Tibial artery (tissue), 4 donors: ENCODE measurements at places on chromosomes 3 and 15.
A peak's percentile ranks its signal among the peaks of the same experiment; 100 is the strongest.

GRCh38 chr3:134361162-134361835 lies 12.9 kb downstream of the AMOTL2 start:
- DNase-seq, result no peak

GRCh38 chr3:78621061-78621716 lies 1146.6 kb downstream of the ROBO1 start:
- no peak for DNase-seq

DNA sequence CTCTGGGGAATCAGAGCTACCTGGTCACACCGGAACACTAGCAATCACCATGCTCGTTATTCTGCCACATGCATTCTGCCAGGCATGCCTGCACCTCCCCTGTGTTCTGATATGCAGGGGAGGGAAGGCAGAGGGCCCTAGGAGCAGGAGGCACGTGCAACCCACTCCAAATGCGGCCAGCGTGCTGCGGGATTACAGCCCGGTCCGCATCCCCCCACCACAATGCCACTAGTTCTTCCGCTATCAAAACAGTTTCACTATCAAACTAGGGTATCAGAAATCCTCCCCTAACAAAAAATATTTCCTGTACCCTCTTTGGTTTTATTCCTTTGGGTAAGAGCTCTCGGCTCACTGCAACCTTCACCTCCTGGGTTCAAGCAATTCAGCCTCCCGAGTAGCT lies 223.2 kb upstream of the IGF1R start:
- DNase-seq, result no peak

- no peak for DNase-seq
Observed at GRCh38 chr15:49232236-49232806, 62.3 kb downstream of the GALK2 start.

GRCh38 chr15:70083418-70083817 lies 14.3 kb downstream of the TLE3 start:
- no peak for DNase-seq

DNA sequence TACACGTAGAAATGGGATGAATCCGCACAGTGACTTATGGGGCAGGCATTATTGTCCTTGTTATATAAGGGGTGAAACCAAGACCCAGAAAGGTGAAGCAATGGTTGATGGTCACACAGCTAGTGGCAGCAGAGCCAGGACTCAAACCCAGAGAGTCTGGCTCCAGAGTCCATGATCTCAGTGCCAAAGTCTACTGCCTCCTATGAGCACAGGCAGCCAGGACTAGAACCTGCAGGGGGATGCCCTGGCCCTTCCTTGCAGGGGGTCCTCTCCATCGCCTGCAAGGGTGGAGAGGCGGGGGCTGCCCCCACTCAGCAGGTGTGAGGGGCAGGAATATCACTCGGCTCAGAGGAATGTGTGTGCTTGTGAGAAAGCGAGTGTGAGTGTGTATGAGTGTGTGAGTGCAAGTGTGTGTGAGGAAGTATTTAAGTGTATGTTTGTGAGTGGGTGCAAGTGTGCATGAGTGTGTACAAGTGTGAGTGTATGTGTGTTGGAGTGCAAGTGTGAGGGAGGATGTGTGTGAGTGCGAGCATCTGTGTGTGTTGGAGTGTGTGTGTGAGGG lies 44.7 kb downstream of the UMPS start:
- no peak for DNase-seq

- no peak for DNase-seq
Observed at GRCh38 chr15:53910236-53910849, 67.9 kb upstream of the UNC13C start.

DNA sequence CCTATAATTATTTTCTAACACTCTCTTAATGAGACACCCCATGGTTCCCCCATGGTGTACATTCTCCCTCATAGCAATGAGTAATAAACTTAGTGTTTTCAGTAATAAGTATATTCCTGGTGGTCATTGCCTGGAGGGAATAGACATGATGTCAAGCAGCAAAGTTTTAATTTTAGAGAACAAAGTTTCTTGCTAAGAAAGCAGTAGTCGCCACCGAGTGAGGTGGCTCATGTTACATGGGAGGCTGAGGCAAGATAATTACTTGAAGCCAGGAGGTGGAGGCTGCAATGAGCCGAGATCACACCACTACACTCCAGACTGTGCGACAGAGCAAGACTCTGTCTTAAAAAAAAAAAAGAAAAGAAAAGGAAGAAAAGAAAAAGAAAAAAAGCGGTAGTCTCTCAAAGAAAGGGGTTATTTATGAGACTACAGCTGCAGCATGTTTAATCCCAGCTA lies 2.4 kb upstream of the ELP6 start:
- DNase-seq, result no peak

GRCh38 chr3:14460342-14461005 lies 58.1 kb downstream of the SLC6A6 start:
- peak; percentile 92 for DNase-seq

- no peak for DNase-seq
Observed at GRCh38 chr3:142963516-142964448, at the start of gene PAQR9. TSS of gene PAQR9 (minus strand) at chr3:142963674. CDS start at chr3:142963336, 338 bp downstream.

DNA sequence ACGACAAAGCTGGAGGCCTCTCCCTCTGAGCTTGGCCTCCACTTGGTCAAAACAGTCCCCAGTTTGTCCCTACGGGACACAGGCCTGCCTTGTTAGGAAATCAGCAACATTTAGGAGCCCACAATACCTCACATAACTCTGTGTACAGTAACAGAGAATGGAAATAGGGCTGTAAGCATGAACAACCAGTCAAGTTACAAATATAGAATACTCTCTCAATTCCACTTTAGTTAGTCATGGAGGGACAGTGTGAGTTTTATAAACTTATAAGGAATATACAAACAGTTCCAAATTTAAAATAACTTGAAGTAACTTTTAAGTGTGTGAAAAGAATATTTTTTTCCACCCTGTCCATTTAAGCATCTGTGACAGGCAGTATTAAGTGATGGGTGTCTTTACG lies 129.4 kb downstream of the PGPEP1L start:
- DNase-seq, result no peak

GRCh38 chr3:33848624-33849347 lies 50.4 kb downstream of the PDCD6IP start:
- no peak for DNase-seq

- peak; percentile 79 for DNase-seq
Observed at GRCh38 chr15:63504979-63505841, 817 bp downstream of the USP3 start.

- no peak for DNase-seq
Observed at GRCh38 chr3:1883534-1883933, 215.1 kb upstream of the CNTN4 start.

- DNase-seq, result peak; percentile 45
Observed at GRCh38 chr3:128170866-128171516, 17.7 kb downstream of the EEFSEC start.

DNA sequence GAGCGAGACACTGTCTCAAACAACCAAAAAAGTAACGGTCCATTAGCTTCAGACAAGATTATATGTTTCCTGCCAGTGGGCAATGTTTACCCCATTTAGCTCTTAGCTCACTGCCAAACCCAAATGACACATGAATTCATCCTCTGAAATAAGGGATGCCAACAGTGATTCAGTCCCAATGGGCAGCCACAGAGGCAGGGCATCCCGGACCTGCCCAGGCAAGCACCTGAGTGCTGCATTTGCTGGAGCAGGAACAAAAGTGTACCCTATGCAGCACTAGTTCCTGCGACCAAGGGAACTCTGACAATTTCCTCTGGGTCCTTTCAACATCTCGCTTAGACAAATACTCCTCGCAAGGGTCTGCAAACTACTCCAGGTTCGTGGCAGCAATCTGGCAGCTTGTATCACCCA lies 8.0 kb downstream of the IP6K2 start:
- no peak for DNase-seq

DNA sequence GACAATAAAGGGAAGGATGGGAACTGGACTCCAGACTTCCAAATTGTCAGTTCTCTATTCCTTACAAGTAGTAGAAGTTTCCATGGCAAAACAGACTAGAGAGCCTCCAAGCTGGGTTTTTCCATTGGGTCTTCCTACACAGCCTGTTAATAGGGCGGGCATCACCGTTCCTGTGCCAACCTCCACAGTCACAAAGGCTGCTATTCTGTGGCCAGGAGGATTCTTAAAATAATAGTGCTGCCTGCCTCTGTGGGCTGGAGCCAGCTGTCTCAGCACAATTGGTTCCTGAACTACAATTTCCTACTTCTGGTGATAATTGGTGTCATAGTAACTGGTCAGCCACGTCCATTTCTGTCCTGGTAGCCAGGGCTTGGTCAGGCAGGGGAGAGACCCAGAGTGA lies 38.6 kb downstream of the LYZL4 start:
- no peak for DNase-seq

GRCh38 chr3:65995030-65995429 lies 43.7 kb downstream of the MAGI1 start:
- no peak for DNase-seq

- DNase-seq, result no peak
Observed at GRCh38 chr15:34472947-34473346, 35.3 kb upstream of the GOLGA8A start.

DNA sequence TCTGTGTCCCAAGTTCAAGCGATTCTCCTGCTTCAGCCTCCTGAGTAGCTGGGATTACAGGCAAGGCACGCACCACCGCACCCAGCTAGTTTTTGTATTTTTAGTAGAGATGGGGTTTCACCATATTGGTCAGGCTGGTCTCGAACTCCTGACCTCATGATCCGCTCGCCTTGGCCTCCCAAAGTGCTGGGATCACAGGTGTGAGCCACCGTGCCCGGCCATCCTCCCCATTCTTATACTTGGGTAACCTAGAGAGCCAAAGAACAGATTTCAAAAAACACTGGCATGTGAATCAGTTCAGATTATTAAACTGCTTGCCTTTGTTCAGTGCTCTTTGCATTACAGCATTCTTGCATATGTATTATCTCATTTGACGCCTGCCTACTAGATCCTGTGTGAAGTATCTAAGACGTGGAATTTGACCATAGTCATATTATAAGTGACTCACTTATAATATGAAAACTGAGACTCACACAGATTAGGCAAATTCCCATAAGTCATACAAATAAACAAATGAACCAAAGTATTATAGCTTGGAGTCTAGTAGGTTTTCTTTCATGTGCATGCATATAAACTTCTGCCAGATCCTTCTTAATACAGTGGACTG lies 123.5 kb downstream of the UNC13C start:
- no peak for DNase-seq

DNA sequence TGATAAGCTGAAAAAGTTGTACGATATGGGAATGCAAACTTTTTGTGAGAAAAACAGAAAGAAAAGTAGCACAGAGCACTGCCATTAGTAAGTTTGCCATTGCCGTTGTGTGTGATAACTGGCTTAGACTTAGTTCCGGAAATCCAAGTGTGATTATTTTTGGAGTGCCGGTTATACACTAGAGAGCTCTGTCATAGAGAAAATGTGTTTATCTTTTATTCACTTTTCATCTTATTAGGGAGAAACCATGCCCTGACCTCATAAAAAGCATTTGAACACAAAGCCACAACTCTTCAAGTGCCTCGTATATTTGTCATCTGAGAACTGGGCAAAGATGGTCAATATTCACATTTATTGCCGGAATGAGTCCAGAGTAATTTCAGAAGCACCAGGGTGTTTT lies 36.1 kb downstream of the CTDSPL start:
- no peak for DNase-seq

GRCh38 chr15:71362987-71363968 lies 248.0 kb downstream of the THSD4 start:
- no peak for DNase-seq

- no peak for DNase-seq
Observed at GRCh38 chr3:55549177-55549576, 62.1 kb upstream of the WNT5A start.

DNA sequence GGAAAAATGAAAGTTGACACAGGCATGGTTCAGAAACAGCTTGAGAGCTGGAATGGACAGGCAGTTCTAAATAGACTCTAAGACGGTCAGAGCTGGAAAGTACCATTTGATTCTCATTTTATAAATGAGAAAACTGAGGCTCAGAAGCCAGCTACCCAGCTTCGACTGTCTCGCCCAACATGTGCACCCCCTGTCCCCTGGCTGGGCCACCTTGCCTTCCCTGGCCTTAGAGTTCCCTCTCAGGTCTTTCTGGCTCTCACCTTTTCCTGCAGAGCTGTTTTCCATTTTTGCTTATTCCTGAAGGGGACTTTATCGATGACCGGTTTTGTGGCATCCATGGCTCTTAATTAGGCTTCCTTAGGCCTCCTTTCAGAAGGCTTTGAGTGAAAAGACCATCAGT lies 17.3 kb upstream of the DOCK3 start:
- DNase-seq, result no peak

GRCh38 chr15:88316586-88316985 lies 60.0 kb upstream of the NTRK3 start:
- no peak for DNase-seq

DNA sequence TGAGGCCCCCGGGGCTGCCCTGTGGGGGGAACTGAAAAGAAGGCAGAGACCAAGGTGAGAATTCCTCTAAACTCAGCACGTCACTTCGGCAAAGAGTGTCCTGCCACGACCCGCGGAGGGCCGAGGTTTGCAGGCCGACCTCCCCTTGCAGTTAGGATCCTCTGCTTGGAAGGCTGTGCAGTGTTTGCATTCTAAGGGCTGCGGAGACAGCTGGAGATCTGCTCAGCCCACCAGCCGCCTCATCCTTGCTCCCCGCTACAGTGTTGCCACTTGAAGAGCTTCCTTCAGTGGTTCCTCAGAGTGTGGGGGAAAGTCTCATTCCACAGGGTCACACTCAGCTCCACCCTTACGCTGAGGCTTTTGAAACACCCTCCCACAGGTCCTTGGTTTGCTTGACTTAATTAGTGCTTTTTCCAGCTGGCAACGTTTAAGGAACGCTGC lies 10.8 kb downstream of the SLC51A start:
- DNase-seq, result no peak

- DNase-seq, result no peak
Observed at GRCh38 chr15:31169558-31169957, 68.0 kb upstream of the TRPM1 start.

DNA sequence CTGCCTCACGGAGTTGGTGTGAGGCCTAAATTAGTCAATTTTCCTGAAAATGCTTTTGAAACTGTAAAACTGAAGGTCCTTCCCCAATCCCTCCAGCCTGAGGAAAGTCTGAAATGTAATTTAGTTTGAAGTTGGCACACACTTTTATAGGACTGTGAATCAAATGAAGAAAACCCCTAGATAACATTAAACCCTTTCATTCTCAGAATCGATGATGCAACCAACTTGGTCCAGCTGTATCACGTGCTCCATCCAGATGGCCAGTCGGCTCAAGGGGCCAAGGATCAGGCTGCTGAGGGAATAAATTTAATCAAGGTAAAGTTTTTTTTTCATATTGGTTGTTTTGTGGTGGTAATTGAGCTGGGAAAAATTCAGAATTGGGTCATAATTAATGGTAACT lies 11.7 kb downstream of the MRPS22 start:
- DNase-seq, result no peak

GRCh38 chr3:162218479-162218878 lies 721.9 kb downstream of the OTOL1 start:
- DNase-seq, result no peak

GRCh38 chr3:51686512-51687215 lies 15.6 kb downstream of the TEX264 start:
- DNase-seq, result peak; percentile 38

- DNase-seq, result no peak
Observed at GRCh38 chr3:129389572-129389937, 38.9 kb downstream of the EFCAB12 start.

DNA sequence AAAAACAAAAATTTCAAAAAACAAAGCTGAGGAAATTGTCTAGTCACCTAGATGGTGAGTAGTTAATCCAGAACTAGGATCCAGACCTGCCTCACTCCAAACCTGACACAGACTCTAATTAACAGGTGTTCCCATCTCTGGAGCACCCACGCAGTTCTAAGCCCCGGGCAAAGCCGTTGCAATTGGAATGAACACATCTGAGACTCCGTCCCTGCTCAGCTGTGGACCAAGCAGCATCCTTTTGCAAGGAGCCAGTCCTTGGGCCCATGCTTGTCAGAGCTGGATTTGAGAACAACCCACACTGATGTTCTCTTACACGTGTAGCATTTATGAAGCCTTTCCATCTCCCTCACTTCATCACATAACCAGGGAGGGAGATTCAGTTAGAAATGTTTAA lies 54.8 kb downstream of the LMCD1 start:
- no peak for DNase-seq
